Stimulated activated CD8-positive, alpha-beta memory T cell treated with anti-CD3 and anti-CD28 coated beads, Interleukin-4, amount 100 ng/mL, for 1 hour (primary cell): ENCODE measurements at places on chromosomes 4 and X.

GRCh38 chr4:155608225-155608885 lies 58.3 kb upstream of the GUCY1A1 start:
- no peak for DNase-seq

- no peak for DNase-seq
Observed at GRCh38 chr4:161816958-161817357, 346.8 kb downstream of the FSTL5 start.

DNA sequence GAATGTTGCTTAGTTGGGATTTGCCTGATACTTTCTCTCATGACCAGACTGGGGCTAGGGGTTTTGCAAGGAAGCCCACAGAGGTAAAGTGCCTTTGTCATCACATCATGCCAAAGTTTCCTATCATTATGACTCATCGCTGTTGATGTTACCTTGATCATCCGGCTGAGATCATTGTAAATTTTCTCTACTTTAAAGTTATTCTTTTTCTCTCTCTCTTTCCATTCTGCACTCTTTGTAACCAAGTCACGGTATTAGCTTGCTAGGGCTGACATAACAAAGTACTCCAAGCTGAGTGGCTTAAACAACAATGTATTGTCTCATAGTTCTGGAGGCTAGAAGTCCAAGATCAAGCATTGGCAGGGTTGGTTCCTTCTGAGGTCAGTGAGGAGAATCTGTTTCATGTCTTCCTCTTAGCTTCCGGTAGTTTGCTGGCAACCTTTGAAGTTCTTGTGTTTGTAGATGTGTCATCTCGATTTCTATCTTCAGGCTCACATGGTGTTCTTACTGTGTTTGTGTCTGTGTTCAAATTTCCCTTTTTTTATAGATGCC lies 113.0 kb downstream of the DTHD1 start:
- DNase-seq, result no peak

GRCh38 chr4:70815370-70815769 lies 24.3 kb downstream of the GRSF1 start:
- DNase-seq, result no peak

GRCh38 chrX:103756736-103757135 lies 19.9 kb upstream of the PLP1 start:
- DNase-seq, result no peak

GRCh38 chr4:78584863-78585547 lies 33.4 kb downstream of the ANXA3 start:
- no peak for DNase-seq
